Stimulated activated CD8-positive, alpha-beta memory T cell treated with anti-CD3 and anti-CD28 coated beads, Interleukin-2, amount 100 ng/mL, for 48 hours (primary cell): ENCODE measurements at places on chromosomes 5 and 9.

DNA sequence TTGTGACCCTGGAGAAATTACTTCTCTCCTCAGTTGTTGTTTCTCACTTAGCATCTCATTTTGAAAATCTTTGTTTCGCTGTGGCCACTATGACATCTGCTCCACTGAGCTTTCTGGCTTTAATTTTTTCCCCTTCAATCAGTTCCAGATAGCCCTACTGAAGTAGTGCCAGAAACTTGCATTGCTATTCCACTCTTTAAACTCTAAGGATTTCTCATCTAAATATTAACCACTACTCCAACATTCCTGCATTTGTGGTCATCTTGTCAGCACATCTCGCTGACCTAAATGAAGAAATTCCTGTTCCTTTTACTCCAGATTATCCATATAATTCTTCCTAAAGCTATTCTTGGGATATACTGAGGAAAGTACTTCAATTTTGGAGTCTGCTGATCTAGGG is 15.3 kb upstream of the NOL6 start:
- DNase-seq = no peak

GRCh38 chr5:68246802-68247201 is 31.2 kb downstream of the PIK3R1 start:
- no peak for DNase-seq

DNA sequence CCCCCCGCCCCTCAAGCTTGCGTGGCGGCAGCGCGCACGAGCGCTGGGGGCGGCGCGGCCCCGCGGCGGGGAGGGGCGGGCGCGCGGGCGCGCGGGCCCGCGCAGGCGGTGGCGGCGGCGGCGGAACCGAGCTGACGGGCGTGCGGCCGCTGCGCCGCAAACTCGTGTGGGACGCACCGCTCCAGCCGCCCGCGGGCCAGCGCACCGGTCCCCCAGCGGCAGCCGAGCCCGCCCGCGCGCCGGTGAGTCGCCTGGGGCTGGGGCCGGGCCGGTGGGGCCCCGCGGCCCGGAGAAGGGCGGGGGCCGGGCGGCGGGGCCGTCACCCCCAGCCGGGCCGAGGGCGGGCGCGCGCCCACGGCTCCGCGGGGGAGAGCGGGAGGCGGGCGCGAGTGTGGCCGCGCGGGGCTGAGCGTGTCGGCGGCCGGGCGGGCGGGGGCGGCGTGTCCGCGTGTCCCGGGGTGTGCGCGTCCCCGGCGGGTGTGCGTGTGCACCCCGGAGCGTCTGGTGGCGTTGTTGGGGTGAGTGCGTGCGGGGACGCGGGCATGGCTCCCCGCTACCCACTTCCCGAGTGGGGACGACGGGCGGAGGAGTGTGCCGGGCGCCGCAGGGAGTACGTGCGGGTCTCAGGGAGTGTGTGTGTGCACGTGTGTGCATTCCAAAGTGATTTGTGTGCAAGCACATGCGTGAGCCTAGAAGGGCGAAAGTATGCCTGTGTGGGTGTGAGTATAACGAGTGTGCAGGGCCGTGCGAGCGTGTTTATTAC is at the start of gene NEK6:
Gene NEK6 (plus strand): TSS at position 106 of the 763 bp plus-strand sequence. CDS start 44,016 bp downstream, outside the sequence.
- DNase-seq = no peak

- no peak for DNase-seq
Observed at GRCh38 chr5:749101-749670, 35.3 kb downstream of the ZDHHC11B start.

GRCh38 chr9:104864675-104865104 is 63.3 kb downstream of the ABCA1 start:
- DNase-seq = no peak

DNA sequence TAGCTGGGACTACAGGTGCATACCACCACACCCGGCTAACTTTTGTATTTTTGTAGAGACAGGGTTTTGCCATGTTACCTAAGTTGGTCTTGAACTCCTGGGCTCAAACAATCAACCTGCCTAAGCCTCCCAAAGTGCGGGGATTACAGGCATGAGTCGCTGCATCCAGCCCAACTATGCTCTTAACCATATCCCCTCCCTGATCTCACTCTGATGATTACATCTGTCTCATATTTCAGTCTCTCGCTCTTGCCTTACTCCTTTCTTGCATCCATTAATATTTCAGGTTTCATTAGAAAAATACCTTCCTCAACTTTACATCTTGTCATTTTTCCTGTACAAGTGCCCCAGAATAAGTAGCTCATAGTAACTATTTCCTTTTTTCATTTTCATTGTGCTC is 61.0 kb upstream of the BASP1 start:
- DNase-seq = no peak
